CD4-positive, alpha-beta T cell treated with Interleukin-4 for 1 hour (primary cell): ENCODE measurements at places on chromosomes 4 and X.

DNA sequence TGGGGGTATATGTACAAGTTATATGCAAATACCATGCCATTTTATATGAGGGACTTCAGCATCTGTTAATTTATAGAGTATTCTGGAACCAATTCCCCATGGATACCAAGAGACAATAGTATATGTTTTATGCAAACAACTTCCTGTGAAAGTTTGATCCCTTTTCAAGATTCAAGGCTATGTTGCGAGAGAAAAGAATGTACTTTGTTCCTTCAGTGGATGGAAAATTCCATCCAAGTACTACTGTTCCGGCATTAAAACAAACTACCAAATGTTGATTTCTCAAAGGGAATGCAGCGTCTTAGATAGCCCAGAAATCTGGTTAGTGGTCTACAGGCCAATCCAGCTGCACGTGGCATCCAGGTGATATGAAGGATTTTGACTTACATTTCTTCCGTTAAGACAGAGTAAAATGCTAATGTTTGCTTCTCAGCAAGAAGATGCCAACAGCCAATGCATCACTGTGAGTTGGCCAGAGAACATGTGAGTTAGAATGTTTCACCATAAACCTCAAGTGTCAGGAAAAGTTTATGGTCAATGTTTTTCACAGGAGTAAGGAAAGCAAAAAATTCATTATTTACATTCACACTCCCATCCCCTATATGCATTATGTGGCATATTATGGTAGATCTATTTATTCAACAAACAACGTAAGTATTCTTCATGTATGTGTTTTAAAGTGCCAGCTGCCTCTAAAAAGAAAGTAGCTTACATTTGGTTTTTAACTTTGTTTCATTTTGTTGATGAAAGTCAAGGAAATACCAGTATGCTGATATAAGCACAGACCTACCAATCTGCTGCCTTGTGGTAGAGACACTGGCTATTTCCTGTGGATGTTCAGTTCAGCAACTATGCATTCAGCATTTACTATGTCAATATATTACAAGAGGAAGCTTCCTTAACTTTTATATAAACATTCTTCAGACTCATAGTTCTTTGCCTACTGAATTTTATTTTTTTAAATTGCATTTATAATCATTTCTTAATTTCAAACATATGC lies 44.4 kb downstream of the METTL14 start:
- DNase-seq: no peak

DNA sequence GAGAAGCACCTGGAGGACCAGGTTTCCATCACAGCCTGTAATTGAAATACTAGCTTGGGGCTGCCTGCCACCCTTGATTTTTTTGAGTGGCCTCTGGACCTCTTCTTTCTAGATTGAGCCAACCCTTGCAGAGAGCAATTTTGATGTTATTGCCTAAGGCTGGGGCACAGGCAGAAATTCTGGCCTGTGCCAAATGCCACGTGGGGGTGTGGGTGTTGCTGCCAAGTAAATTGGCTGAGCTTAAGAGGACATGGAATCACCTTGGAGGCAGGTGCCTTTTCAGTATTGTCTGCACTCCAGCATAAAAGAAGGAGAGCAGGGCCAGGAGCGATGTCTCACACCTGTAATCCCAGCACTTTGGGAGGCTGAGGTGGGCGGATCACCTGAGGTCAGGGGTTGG lies 286.1 kb upstream of the PRPS2 start:
- no peak for DNase-seq

GRCh38 chr4:121380776-121381462 lies at the start of gene QRFPR:
Gene QRFPR (minus strand): TSS chr4:121381018. CDS start chr4:121380647, 371 bp downstream.
- no peak for DNase-seq

DNA sequence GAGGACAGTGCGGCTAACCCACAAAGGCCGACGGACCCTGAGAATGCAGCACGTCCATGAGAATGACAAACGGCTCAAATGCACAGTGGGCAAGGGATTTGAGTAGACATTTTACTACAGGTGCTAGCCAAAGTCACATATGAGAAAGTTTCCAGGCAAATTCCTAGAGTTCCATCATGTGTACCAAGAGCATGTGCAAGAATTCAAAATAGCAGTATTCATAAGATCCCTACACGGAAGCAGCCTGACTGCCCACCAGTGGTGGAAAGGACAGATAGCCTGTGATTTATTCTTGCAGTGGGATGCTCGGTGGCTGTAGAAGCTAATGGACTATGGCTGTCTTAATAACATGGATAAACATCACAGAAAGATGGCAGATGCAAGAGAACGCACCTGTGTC lies 68.0 kb downstream of the RGS12 start:
- DNase-seq: no peak
